Calu3 (cell line): ENCODE measurements at places on chromosomes 7 and 10.

DNA sequence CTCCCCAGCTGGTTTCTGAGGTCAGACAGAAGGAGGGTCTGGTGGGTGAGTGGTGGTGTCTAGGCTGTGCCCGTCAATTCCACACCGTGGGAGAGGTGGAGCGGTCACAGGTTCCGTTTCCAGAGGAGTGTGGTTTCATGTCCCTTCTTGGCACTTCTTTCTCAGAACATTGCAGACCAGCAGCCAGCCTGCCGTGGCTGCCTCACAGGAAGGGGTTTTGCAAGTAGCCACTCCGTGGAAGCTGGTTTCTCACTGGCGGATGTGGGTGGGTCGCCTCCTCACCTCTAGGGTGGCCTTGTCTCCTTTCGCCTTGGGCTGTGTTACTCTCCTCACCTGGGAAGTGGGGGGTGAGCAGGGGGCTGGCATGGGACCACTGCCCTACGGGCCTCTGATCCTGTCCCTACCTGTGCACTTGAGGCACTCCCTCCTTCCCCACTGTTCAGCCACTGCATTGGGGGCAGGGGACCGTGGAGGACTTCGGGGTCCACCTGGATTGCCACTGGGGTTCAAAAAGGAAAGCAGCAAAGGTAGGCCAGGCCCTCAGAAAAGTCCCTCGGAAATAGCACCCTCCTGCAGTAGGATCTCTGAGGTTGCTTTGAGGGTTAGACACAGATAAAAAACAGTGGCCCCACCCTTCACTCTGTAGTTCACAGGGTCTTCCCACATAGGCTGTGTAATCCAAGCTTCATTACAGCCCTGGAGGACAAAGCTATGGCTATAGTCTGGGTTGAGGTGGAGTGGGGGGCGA is 33.9 kb downstream of the TSPAN14 start:
- DNase-seq, result no peak

- DNase-seq, result no peak
These were observed 27.6 kb upstream of the NEUROG3 start for GRCh38 chr10:69600761-69601330.

DNA sequence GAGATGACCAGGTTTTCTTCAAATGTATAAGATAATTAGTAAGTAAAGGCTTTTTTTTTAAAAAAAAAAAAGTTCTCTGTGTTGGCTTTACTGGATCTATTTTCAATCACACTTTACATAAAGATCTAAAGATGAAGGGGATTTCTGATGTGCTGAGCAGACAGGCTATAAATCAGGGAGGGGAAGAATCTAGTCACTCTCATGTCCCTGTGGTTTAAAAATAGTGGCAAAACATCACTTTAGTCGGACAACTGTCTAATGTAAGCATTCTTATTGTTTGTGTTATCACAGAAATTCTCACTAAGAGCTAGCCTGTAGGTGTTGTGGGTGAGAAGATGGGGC is 132.7 kb downstream of the ICA1 start:
- DNase-seq, result no peak

- DNase-seq, result no peak
These were observed 292.9 kb downstream of the PTEN start for GRCh38 chr10:88156341-88156740.

- no peak for DNase-seq
These were observed 60.7 kb upstream of the EXOC6 start for GRCh38 chr10:92787557-92788152.

- peak; percentile 16 for DNase-seq
These were observed 12.2 kb downstream of the ARPC1B start for GRCh38 chr7:99386584-99387238.

DNA sequence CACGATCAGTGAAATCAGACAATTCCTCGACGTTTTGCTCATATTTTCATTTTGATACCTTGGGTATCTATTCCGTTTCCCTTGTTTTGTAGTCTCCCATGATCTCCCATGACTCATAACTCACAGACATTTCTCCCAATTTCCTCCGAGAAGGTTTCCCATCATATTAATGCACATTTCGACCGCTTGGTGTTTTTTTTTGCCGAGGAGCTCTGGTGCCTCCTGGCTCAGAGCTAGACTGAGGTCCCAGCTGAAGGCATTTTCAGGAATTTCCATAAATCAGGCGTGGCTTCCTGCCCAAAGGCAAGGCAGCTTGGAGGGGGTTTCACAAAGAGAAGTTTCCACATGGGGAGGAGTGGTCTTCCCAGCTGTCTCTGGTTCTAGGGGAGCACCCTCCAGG is 148.2 kb upstream of the TNS3 start:
- no peak for DNase-seq

- no peak for DNase-seq
These were observed 300.7 kb upstream of the ADARB2 start for GRCh38 chr10:2038036-2038435.

GRCh38 chr7:12066004-12066403 is 145.1 kb upstream of the TMEM106B start:
- peak; percentile 46 for DNase-seq

DNA sequence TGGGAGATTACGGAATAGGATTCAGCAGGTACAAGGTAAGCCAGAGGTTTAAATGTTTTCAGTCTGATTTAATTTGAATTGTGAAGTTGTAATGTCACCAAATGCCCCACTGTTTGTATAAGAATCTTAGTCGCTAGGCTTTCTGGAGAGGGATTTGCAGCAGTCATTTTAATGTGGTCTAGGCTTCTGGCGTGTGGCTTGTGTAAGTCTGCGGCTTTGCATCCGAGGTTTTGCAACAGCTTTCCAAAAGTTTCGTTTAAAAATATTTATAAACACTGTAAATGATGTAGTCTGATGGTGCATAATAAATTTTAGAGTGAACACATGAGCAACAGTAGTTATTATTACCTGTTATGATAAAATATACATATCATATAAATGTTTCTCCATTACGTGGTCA is 26.1 kb upstream of the BHLHA15 start:
- DNase-seq, result no peak

DNA sequence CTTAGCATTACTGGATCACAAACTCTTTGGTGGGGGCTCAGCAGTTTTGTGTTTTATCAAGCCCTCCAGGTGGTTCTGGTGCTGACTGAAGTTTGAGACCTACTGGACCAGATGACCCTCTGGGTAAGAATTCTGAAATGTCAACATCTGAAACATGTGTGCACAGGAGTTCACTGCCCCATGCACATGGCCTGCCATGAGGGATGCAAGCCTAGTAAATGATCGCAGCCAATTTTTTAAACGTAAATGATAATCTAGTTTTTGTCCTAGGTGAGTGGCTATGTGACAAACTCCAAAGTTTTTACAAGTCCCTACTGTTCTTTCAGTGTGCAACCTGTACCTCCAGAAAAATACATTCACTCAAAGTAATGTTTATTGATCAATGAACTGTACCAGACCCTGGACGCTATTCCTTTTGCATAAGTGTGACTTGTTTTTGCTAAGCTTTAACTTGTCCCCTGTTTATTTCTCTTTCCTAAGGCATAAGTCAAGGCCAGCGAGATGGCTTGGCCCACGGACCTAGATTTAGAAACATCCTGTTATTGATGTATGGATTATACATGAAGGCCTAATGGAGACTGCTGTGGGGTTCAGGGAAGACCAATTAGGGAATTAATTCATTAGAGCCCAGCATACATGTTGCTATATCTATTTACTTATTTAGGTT is 531.1 kb downstream of the LRMDA start:
- no peak for DNase-seq

DNA sequence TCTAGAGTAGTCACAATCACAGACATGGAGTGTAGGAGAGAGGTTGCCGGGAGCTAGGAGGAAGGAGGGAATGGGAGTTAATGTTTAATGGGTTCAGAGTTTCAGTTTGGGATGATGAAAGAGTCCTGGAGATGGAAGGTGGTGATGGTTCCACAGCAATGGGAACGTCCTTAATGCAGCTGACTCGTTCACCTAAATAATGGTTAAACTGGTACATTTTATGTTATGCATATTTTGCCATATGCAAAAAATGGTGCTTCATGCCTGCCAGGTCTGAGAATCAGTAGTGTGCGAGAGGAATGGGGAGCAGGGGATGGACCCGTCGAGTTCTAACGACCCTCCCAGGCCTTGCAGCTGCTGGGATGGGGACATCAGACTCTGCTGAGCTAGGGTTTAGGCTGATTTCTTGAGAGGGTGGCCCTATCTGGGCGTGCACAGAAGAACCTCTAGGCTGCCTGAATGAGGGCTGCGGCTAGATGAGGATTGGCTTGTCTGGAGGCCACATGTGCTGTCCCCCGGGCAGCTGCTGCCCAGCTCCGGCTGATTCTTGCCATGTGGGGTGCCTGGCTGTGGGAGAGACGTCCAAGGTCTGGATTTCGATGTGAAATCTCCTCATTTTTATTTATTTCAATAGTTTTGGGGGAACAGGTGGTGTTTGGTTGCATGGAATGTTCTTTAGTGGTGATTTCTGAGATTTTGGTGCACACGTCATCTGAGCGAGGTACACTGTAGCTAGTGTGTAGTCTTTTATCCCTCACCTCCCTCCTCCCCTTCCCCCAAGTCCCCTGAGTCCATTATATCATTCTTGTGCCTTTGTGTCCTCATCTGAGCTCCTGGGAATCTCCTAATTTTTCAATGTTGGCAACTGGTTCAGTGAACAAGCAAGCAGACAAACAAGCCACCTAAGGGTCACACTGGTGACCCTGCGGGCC is 116.0 kb downstream of the GRK5 start:
- DNase-seq, result no peak

DNA sequence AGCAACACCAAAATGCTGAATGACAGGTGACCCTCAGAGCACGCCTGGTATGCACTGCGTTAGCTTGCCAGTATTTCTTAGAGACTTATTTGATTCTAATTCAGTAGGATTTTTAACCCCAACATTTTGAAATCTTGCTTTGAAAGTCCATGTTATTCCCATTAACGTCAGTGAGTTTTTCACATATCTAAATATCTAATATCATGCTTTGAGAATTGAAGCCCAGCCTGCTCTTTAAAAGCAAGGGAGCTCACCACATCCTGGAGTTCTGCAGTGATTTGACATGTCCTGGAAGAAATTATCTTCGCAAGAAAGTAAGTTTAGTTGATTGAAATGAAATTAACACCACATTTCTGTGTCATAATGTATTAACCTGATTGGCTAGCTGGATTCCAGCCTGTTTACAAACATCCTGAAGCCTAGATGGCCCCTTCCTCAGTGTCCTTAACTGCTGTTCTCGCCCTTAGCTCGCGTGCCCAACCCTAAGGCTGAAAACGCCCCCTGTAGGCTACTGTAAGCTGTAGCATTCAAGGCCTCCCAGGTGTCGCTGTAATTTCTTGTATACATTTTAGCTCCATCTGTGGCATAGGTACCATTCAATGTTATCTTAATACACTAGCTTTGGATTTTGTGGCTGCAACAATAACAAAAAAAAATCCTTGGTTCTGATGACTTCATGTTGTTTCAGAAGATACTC is 191.5 kb downstream of the MGMT start:
- no peak for DNase-seq

DNA sequence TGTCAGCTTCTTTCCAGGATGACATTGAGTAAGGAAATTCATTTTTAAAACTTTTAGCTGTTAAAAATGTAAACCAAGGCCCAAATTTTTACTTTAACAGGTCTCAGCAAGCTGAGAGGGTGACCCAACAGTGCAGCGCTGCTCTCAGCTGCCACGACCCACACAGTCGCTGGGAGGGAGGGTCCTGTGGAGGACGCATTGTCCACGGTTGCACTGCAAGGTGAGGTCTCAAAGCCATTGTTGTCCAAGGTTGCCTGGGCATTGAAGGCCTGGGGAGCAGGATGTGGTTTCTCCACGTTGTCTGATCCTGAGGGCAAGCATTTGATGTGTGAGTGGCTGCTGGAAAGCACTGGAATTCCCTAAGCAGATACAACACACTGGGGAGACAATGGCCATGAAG is 15.1 kb upstream of the VIPR2 start:
- DNase-seq, result no peak

DNA sequence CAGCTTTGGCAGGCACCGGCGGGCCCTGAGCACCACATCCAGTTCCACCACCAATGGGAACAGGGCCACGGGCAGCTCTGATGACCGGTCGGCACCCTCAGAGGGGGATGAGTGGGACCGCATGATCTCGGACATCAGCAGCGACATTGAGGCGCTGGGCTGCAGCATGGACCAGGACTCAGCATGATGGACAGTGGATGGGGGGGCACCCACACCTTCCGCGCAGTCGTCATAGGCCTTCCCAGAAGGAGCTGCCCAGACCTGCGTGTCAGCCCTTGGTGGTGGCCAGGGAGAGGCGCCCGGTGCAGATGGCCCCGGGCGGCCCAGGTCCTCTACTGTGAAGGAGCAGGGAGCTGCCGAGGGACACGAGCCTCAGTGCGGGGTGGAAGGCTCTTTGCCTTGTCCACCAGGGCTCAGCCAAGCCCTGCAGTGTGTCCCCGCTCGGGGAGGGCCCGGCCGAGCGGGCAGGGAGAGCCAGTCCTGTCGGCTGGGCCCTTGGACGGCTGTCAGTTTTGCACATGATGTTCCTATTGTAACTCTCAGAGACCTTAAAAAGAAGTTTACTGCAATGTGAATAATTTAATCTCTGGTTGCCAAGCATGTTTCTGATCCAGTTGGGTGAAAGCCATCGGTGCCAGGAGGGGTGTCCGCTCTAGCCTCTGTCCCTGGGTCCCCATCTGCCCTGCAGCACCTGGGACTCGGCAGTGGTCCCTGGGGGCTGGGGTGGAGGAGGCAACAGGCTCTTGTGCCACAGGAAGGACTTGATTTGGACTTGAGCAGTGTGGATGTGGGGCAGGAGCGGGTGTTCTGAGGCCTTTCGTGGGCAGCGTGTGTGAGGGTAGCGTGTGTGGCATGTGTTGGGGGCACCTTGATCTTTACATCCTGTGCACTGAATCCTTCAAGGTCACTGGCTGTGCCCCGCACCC is 12.6 kb downstream of the NACAD start:
- no peak for DNase-seq

DNA sequence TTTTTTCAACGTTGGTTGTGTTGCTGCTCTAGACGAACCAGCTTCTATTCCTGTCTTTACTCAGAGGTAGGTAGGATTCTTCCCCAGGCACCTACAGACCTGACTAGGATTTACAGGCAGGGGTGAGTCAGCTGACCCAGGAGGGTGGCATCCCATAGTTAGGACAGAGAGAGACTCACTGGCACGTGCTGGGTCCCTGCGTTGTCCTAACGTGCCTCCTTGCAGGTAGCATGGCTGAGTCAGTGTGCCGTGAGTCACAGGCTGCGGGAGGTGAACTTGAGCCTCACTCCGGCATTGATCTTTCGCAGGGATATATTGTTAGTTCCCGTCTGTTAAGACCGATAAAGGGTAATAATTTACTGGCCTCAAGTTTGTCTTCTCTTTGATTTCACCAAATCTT is 96.5 kb downstream of the PFKFB3 start:
- peak; percentile 93 for DNase-seq

DNA sequence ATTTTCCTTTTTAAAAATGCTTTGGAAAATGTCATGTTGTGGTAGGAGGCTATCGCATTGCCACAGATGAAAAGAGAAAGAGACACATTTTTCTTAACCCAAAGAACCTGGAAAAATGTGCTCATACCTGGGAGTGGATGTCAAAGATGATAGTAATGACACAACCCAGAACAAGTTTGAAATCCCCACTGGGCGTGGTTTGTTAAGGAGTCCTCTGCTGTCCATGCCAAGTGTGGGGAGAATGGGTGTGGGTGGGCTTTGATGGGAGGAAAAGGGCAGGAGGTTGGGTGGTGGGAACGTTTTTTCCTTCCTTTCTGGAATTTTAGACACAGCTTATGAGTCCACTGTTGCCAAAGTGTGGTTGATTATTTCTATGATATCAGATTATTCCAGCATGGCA is 10.9 kb downstream of the OPTN start:
- DNase-seq, result no peak
